Esophagus muscularis mucosa (tissue), 4 donors: ENCODE measurements at places on chromosomes 4 and X. TPM values are rescaled to one million over a fixed set of nuclear protein-coding genes. Genes with fewer than 3 reads are reported as not detected.

DNA sequence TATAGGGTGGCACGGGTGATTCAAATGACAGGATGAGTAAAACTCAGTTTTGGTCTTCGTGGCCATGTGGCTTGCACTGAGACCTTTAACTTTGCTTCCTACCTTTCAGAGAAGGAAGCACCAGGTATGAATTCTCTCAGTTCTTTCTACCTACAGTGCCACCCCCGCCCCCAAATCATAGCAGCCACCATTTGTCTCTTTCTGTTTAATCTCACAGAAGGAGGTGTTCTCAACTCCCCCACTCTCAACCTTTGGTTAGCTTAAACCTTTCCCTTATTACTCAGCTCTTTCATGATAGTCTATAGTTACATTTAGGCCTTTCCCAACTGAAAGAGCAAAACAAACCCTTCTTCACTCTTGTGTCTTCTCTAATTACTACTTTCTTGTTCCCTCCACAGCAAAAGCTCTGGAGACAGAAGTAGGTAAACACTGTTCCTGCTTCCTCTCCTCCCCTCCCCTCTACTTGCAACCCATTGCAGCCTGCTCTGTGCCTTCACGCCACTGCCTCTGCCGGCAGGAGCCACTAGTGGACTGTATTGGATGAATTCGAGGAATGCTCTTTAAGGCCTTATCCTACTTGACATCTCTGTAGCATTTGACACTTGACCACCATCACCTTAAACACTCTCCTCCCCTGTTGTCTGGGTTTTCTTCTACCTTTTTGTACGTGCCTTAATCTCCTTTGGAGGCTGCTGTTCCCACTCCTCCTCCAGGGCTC, 123.7 kb downstream of the AFF1 start:
- DNase-seq = peak; percentile 84

DNA sequence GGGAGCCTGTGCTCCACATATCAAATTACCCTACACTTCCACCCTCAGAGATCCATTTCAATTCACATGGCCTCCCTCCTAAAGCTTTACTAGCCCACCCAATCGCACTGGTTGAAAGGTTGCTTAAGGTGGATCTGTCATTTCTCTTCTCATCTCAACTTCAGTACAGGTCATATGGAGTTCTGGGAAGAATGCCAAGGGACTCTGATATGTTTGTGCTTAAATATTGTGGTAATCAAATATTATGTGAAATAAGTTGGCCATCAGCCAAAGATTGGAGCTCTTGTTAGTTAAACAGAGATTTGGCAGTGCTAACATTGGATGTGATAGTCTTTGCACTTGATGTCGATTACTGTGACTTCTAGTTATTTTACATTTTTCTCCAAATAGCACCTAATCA, 20.5 kb downstream of the SEPTIN6 start:
- DNase-seq = no peak

DNA sequence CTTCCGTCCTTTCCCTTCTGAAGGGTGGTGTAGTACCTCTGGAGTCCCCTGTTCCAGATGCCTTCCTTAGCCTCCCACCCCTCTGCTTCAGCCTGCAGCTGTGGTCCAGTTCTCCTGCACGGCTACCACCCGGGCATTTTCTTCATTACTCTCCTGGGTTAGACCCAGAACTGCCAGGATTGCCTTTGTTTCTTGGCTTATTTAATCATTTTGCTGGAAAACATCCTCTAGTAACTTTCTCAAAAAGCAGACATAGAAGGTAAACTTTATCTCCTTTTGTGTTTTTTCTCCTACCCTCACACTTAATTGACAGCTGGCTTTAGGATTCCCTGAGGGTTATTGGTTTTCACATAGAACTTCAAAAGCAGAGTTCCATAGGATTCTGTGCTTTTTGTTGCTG, 20.2 kb downstream of the ANAPC4 start:
- no peak for DNase-seq

DNA sequence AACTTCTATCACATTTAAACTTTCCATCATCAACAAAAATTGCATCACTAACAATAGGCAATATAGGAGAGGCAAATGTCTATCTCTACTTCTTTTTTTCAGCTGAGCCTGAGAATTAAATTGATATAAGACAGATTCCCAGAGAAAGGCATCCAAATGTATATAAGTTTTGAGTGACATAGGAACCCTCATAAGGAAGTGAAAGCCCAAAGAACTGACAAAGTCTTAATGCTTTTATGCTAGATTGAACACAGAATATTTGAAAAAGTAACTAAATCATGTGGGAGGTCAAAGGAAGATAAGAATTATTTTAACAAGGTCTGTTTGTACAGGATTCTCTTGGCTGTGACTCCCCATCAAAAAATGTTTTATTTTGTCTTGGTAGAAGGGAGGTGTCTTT, 714.9 kb downstream of the GRXCR1 start:
- no peak for DNase-seq

SLIT2 gene
- 101 TPM for total RNA-seq

BBS7 gene
- total RNA-seq = 17.9 TPM

DNA sequence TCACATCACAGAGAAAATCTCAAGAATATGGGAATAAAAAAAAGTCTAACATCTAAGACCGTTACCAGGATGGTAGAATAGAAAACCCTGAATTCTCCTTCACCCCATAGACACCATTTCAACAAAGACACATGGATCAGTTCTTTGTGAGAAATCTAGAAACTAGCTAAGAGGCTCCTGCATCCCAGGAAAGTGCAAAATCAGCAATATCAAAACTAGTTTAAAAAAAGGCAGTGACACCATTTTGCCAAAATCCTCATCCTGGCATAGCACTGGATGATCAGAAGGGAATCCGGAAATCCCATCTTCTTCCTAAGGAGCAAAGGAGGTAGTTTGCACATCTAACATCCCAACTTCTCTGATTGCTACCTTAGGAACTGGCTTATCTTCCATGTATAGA, 88.9 kb upstream of the MAGEE2 start:
- DNase-seq = no peak

DNA sequence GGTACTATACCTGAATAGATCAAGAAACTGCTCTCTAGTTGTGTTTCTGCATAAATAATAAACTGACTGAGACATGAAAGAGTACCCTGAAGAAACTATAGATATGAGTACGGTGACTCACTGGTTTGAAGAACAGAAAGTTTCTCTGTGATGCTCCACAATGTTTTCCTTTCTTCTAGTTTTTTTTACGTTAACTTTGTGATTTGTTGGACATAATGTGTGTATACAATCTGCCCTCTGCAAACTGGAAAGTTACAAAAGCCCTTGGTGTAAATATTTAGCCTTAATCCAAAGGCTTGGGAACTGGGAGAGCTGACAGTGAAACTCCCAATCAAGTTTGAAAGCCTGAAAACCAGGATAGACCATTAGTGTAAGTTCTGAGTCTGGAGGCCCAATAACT, 31.6 kb upstream of the PAPSS1 start:
- DNase-seq = no peak

- no peak for DNase-seq
These were observed 67.6 kb downstream of the FAM53A start for GRCh38 chr4:1616557-1616930.

MAGEC3 gene
- not detected for total RNA-seq

TAPT1 gene
- 23.6 TPM for total RNA-seq

DNA sequence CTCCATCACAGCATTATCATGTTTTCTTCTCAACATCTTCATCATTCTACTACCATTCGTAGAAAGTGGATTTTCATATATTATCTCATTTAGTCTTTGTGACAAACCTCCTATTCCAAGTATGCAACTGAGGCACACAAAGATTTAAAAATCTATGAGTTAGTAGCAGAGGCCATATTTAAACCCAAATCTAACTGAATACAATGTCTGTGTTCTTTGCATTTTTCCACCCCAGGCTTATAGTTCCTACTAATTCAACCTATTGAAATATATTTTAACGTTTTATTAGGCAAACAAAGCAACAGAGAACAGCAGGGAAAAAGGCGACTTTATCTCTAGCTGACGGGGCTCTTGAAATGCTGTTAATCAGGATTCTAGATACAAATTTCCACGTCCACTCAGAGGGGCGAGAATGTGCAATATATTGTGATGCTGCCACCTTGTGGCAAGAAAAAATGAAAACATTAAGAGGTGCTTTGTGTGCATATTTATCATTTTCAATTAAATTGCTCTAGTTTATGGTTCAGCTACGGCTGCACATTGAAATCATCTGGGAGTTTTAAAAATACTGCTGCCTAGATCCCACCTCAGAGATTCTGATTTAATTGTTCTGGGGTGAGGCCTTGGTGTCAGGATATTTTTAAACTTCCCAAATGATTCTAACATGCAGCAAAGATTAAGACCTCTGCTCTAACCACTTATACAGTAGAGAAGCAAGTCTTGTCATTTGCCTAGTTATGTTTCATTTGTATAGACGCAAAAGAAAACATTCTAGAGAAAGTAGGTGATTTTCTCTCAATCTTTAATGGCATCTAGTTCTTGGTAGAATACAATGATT, 315.9 kb downstream of the MAPK10 start:
- no peak for DNase-seq

STBD1 gene
- 19.2 TPM for total RNA-seq

- no peak for DNase-seq
These were observed 8.9 kb downstream of the XAGE1A start for GRCh38 chrX:52504551-52504950.

BEX5 gene
- 0.83 TPM for total RNA-seq

- no peak for DNase-seq
These were observed 66.6 kb downstream of the FBXO8 start for GRCh38 chr4:174216799-174217272.

DNA sequence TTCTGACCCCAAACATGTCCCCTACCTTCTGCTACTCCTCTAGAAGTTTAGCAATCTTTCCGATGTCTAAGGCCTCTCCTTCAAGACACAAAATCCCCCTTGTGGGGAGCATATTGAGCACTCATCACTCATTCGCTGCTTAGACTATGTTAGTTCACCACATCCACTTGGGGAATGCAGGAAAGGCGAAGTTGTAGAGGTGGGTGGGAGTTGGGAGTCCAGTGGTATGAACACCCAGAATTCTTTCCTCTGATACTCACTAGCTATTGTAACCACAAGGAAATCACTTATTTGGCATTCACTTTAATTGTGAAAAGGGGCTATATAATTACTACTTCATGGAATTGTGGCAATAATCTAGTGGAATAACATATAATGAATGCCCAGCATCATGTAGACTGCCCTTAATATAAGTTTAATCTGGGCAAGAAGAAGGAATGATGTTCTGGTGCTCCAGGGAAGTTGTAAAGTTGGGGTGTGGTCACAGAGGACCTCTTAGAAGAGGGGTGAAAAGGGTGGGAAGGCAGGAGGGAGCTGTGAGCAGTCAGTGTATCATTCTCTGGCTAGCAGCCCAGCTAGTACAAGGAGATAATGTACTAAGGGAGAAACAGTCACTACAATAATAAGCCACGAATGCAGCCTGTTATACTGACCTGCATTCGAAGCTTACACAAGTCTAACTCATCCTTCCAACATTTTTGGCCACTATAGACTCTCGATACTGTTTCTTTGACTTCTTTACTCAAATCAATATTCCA, 468.2 kb upstream of the DIPK2B start:
- DNase-seq = no peak

DNA sequence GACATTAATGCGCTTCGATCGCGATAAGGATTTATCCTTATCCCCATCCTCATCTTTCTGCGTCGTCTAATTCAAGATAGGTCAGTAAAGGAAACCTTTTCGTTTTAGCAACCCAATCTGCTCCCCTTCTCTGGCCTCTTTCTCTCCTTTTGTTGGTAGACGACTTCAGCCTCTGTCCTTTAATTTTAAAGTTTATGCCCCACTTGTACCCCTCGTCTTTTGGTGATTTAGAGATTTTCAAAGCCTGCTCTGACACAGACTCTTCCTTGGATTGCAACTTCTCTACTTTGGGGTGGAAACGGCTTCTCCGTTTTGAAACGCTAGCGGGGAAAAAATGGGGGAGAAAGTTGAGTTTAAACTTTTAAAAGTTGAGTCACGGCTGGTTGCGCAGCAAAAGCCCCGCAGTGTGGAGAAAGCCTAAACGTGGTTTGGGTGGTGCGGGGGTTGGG, 528 bp upstream of the FGF2 start:
- DNase-seq = no peak

DNA sequence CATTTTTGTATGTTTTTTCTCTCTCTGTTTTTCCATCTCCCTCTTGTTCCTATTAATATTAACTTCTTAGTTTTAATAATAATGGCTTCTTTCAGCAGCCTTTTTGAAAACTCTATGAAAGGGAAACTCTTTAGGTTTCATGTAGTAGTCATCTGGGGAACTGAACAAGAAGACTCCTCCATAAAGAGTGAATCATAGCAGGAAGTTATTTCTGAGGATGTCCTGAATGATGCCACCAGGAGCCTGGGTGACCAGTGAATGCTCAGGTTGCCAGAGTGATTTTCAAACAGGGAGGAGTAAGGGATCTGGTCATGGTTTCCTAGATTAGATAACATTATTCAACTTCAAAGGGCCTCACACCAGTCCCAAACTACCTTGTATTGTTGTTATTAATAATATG, 212.8 kb upstream of the PDE5A start:
- no peak for DNase-seq

DNA sequence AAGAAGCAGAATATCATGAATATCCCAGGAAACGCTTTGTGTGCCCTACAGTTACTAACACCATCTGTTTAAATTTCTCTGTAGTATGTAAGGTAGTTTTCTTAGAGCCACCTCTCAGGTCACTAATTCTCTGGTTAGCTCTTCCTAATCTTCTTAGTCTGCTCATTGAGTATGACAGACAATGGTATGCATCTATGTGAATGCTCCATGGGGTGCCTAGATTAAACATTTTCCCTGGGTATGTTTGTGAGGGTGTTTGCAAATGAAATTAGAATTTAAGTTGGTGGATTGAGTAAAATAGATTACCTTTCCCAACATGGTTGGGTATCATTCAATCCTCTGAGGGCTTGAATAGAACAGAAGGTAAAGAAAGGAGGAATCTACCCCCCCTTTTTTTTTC, 233.0 kb downstream of the PCDH18 start:
- DNase-seq = no peak

DNA sequence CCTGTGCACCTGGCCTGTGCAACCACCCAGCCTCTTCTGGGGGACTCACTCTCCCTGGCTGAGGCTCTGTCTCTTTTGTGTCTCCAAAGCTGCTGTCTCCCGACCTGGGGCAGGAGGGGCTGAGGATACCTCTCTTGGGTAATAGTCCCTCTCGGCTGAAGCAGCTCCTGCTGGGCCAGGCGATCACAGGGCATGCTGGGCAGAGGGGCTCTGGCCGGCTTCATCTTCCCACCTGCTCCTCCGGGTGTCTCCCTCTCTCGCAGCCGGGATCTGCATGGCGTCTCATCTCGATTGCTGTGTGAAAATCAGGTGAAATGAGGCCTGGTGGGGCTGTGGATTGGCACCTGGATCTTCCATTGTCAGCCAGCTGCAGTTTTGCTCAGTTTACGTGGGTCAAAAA, 53.2 kb downstream of the MGST2 start:
- DNase-seq = no peak

DNA sequence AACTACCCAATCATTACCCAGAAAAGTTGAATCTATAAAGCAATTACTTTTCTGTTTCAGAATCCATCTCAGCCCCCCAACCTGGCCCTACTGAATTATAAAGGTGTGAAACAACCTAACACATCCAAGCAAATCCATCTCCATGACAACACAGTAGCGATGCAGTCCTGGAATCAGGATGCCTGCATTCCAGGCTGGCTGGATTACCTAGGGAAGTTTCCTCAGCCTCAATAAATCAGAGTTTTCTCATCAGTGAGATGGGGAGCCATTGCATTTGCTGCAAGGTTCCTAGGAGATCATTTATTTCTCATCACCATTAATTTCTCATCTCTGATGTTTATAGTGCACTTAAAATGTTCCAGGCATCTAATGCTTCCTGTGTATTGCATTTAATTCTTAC, 46.0 kb downstream of the LNX1 start:
- no peak for DNase-seq

MAGEA6 gene
- not detected for total RNA-seq
